ENCODE measurements at places on chromosomes 2 and 18.
A peak's percentile ranks its signal among the peaks of the same experiment; 100 is the strongest.

DNA sequence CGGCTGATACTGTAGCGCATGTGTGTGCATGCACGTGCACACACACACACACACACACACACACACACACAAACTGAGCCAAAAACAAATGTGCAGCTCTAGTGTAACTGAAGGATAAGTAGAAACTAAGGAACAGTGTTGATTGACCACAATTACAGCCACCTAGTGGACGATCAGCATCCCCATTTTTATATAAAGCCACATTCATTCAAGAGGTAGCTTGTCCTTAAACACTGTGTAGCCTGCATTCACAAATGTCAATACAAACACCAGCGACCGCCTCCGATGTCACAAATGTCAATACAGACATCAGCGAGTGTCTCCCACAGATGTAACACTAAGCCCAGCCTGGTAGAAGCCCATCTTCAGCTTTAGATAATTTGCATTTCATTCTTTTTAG, 167.4 kb downstream of the PTGR3 start:
- no peak for DNase-seq

GRCh38 chr18:80133124-80133523, 24.1 kb downstream of the ADNP2 start:
- no peak for DNase-seq

DNA sequence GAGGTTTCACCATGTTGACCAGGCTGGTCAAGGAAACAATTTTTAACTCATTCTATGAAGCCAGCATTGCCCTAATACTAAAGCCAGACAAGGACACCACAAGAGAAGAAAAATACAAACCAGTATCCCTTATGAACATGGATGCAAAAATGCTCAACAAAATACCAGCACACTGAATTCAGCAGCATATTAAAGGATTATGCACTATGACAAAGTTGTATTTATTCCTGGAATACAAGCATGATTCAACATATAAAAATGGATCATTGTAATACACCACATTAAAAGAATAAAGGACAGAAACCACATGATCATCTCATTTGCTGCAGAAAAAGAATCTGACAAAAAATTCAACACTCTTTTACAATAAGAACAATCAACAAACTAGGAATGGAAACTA, 138.7 kb downstream of the RAB3GAP1 start:
- no peak for DNase-seq

GRCh38 chr18:48817021-48817461, 133.7 kb downstream of the SMAD7 start:
- no peak for DNase-seq

GRCh38 chr2:159484532-159484931, 131.8 kb downstream of the BAZ2B start:
- DNase-seq: no peak

GRCh38 chr2:70513738-70514137, 39.9 kb downstream of the TGFA start:
- no peak for DNase-seq

DNA sequence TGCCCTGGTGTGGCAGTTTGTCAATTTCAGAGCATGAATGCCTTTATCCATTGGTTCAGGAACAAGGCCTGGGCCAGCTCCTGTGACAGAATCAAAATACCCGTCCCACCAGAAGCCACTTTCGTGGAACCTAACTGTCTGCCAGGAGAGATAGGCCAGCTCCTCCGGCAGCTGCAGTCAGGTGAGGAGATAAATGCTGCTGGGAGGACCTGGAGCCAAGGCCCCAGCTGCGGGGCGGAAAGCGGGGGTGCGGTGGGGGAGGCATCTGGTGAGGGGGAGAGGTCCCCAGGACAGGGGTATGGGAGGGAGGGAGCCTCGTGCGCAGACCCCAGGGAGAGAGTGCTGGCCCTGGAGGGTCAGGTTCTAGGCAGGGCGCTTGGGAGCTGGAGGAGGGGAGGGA, 4.4 kb upstream of the ASB1 start:
- no peak for DNase-seq

- DNase-seq: no peak
Observed at GRCh38 chr2:196589419-196589818, 50.1 kb upstream of the CCDC150 start.

DNA sequence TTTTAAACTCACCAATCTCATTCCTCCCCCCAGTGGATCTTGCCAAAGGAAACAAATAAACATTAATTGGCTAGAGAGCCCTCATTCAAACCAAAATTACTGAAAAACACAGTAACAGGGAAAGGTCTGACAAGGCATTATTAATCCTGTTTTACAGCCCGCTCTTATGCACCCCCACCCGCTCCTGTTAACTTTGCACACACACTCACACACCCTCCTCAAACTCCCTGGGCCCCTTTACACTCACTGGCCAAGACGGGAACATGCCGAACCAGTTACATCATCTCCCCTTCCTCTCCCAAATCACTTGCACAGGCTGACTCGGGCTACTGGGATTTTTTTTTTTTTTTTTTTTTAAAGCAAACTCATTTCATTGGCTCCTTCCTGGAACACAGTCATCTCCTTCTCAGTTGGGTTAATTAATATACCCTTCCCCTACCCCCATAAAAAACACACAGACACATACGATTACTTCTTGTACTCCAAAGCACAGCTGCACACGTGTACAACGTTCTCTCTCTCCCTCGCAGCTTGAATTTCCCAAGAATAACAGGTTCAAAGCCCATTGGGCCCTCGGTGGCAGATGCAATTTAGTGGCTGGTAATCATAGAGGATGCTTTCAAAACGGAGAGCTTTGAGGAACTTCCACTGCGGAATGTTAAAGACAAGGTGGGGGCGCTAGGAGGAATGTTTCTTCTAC, 31.8 kb downstream of the KLF7 start:
- DNase-seq: peak; percentile 26

GRCh38 chr18:12657684-12658425, at the start of gene SPIRE1:
TSS of gene SPIRE1 (minus strand) at chr18:12658107. CDS start at chr18:12657866, 241 bp downstream.
- peak; percentile 68 for DNase-seq

- no peak for DNase-seq
Observed at GRCh38 chr2:212926940-212927339, 224.5 kb downstream of the IKZF2 start.

DNA sequence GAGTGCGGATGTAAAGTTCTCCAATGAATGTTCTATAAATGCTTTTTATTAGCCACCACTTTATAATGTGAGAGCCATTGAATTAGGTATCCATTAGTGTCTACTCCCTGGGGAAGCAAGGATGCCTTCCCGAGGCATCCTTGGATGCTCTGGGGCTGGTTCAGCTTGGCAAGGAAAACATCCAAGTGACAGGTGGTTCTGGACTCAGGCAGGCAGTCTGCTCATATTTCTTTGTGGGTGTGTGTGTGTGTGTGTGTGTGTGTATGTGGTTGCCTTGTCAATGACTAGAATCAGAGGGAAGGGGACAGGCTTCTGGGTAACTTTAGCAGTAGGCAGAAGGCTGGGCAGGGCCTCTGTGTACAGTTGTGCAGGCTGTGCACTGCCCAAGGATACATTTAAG, 149.2 kb downstream of the TSN start:
- DNase-seq: no peak

DNA sequence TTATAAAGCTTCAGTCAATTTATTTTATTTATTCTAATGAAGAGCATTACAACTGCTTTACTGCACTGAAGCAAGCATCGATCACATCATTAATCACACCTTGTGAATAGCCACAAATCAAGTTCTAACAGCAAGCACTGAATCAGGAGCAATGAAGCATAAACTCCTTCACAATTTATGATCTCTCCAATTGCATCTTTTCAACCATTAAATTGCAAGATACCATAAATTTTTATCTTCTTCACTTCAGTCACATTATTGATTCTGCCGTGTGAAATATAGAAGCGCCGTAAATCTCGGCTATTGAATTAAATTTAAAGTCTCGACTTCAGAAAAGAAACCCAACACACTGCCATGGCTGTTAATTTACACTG, 298.7 kb downstream of the CDCA7 start:
- no peak for DNase-seq

DNA sequence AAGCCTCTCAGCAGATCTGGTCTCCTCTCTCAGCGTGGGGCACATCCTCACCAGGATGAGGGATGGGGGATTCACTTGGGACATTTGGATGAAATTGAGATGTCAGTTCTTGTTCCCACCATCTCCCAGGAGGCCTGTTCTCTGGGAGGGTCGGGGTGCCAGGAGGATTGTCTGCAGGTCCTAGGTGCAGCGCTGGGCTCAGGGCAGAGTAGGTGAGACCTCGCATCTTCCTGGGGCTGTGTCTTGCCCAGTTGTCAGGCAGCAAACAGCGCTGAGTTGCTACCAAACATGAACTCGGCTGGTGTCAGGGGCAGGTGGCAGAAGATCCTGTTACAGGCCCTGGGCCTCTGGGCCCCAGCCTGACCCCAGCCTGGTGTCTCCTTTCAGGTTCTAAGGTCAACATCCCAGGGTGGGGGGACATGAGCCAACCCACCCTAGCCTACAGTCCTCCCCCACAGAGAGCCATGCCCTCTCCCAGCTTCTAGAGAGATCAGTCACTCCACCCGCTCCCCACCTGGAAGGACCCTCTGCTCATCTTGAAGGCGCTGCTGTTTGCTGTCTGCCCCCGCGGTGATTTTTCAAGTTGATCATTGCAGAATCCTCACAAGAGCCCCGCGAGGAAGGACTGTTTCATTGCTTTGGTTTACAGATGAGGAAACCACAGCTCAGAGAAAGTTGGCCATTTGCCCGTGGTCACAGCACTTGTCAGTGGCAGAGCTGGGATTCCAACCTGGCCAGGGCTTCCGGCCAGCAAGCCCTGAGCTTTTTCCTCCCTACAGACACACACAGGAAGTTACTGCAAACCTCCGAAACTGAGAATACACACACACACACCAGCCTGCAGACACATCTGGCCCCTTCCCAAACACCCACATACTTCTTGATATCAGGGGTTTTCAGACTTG, 83.9 kb downstream of the STPG4 start:
- DNase-seq: peak; percentile 68

- DNase-seq: no peak
Observed at GRCh38 chr18:22283397-22283796, 114.0 kb downstream of the GATA6 start.

GRCh38 chr2:43484323-43484930, 111.4 kb downstream of the THADA start:
- DNase-seq: no peak

- DNase-seq: no peak
Observed at GRCh38 chr2:181467966-181468707, 11.0 kb downstream of the ITGA4 start.

GRCh38 chr2:76721226-76721625, 801.0 kb downstream of the LRRTM4 start:
- no peak for DNase-seq

DNA sequence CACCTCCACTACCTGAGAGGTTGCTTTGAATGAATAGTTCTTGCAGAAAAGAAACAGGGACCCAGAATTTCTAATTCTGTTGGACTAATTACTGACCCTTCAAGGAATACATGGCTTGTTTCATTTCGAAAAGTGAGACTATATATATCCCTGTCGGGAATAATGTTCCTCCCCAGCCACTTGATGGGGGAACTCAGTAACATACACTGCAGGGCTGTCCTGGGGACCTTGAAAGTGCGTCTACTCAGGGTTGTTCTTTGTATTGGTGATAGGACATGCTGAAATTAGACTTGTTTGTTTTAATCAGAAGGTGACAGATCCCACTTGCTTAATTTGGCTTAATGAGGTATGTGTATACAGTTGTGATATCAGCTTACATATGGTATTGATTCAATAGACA, 25.5 kb downstream of the MGAT5 start:
- no peak for DNase-seq

DNA sequence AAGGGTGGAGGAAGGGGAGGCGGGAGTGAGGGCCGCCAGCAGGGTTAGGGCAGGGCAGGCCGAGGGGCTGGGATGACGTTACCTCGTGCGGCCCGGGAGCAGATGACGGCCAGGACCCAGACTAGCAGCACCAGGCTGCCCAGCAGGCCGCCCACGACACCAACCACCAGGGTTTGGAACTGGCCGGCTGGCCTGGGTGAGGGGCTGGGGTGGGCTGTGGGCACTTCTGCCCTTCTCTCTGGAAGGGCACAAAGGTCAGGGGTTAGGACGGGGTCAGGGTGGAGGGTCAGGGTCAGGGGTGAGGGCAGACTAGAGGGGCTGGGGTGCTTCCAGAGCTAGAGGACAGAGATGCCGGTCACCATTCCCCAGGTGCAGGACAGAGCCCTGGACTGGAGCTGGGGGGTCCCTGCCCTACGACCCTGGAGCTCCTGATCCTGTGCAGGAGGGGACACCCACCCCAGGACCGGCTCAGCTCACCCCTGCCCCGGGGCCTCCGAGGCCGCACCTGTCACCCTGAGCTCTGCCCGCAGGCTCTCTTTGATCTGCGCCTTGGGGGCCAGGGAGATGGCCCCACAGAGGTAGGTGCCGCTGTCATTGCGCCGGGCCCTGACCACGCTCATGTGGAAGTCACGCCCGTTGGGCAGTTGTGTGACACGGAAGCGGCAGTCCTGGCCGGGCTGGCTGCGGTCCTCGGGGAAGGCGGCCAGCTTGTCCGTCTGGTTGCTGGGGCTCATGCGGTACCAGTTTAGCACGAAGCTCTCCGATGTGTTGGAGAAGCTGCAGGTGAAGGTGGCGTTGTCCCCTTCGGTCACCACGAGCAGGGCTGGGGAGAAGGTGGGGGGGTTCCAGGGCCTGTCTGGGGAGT, 6.3 kb downstream of the PDCD1 start:
- DNase-seq: no peak

GRCh38 chr2:229925201-229925600, 2.9 kb downstream of the FBXO36 start:
- DNase-seq: no peak

- DNase-seq: no peak
Observed at GRCh38 chr2:175903384-175903936, 98.6 kb downstream of the LNPK start.

- DNase-seq: peak; percentile 62
Observed at GRCh38 chr2:97995026-97995733, 568 bp downstream of the TMEM131 start.

- DNase-seq: no peak
Observed at GRCh38 chr2:172135446-172135845, 32.7 kb upstream of the DLX2 start.

DNA sequence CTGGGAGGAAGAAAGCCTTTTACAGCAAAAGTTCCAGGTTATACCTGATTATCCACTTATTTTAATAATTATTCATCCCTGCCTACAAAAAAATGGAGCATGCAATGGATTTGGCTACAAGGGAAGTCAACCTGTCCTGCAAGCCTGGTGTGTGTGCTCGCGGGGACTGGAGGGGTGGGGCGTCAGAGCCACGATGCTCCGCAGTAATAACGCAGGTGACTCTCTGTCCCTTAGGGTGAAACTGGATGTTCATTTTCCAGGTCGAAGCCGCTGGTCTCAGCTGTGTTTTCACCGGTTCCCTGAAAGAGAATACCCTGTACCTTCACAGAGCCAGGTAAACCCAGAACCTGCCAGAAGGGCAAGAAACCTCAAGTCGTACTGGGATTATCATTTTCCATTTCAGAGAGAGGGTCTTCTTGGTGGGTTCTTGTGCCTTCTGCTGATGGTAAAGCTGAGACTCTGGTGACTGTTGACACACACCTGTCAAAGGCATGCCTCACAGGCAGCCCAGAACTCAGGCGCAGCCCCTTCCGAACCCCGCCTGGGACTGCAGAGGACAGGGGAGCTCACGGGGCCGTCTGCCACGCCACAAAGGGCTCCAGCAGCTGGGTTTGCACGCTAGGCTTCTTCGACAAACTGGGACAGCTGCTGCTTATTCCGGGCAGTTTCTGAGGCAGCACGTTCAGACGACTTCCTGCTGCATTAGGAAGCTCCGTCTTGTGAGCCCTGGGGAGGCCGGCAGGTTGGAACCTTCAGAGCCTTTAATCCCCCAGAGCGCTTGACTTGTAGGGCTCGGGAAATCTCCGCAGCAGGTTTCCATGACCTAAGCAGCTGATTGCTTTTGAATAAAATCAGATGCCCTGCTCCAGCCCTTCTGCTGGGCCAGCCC, 58.6 kb downstream of the KCNG2 start:
- DNase-seq: peak; percentile 15

Measured in colonic mucosa (tissue), 4 donors.